Aorta (tissue), 5 donors: ENCODE measurements at places on chromosomes 12 and 14.

- DNase-seq: peak; percentile 80
Measured at GRCh38 chr12:51323966-51324895, at the start of gene BIN2. BIN2 (minus strand) TSS chr12:51324174; CDS start chr12:51324102, 72 bp downstream.

GRCh38 chr14:35402323-35403113 is 2.0 kb downstream of the NFKBIA start:
- peak; percentile 73 for DNase-seq

DNA sequence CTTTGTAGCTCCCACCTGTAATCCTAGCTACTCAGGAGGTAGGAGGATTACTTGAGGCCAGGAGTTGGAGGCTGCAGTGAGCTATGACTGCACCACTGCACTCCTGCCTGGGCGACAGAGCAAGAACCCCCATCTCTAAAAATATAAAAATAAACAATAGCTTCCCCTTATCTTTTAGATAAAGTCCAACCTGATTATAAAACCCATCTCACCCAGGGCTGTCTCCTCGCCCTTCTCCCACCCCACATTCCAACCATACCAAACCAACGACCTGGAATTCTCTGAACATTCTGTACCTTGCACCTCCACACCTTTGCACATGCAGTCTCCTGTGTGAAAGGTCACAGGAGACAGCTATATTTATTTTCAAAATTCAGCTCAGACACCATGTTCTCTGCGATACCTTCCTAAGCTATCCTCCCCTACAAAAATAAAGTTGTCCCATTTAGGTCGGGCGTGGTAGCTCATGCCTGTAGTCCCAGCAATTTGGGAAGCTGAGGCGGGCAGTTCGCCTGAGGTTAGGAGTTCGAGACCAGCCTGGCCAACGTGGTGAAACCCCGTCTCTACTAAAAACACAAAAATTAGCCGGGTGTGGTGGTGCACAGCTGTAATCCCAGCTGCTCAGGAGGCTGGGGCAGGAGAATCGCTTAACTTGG is 7.7 kb downstream of the SLC7A7 start:
- DNase-seq: no peak

- DNase-seq: no peak
Measured at GRCh38 chr12:72028966-72029365, 90.3 kb downstream of the TPH2 start.

GRCh38 chr12:19129122-19129485 is 429 bp upstream of the PLEKHA5 start:
- no peak for DNase-seq

DNA sequence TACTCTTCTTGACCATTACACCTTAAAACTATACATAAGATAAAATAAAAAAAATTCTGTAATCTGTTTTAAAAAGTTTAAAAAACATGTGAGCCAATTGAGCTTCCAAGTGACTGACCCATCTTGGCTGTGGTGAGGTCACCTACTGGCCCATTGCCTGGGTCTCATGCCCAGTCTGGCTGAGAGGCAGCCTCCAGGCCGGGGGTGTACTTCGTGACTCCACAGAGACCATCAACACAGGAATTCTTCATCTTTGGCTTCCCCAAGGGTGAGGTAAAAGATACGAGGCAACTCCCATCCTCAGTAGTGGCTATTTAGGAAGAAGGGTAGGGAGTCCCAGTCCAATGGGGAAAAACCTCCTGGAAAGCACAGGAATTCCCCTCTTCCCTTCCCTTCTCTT is 113.2 kb downstream of the APAF1 start:
- peak; percentile 90 for DNase-seq

DNA sequence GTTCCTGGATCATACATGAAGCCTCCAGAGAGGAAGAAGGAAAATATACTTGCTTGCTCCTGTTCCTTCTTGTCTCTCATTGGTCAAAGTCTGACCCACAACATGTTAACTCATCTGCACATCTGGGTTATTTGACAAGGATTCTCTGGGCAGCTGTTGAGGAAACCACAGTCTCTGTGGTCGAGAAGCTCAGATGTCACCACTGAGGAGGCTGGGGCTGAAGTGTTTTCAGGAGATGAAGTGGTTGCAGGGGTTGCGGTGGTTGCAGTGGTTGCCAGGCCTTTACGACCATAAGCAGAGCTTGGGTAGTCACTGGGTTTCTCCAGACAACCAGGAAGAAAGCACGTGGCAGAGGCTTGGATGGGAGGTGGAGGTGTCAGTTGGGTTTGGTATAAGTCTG is 265.0 kb upstream of the LRIG3 start:
- DNase-seq: no peak

DNA sequence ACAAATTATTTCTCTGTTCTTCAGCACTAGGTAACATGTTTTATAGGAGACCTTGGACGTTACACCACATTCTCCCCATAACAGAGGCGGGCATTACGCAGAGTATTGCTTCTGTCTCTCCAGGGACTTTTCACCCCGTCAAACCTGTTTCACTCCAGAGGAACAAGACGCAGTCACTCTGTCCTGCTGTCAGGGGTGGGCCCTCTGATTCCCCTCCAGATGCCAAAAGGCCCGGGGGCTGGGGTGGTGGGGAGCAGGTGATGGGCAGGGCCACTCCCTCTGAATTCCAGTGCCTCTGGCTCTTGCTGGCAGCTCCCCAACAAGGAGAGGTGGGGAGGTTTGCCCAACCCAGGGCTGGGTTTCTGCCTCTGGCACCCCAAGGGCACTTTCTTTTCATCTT is 71.9 kb downstream of the NTF3 start:
- DNase-seq: no peak

- DNase-seq: no peak
Measured at GRCh38 chr12:39763071-39763889, 143.7 kb upstream of the ABCD2 start.

- DNase-seq: no peak
Measured at GRCh38 chr12:110998165-110998564, 77.8 kb upstream of the MYL2 start.

DNA sequence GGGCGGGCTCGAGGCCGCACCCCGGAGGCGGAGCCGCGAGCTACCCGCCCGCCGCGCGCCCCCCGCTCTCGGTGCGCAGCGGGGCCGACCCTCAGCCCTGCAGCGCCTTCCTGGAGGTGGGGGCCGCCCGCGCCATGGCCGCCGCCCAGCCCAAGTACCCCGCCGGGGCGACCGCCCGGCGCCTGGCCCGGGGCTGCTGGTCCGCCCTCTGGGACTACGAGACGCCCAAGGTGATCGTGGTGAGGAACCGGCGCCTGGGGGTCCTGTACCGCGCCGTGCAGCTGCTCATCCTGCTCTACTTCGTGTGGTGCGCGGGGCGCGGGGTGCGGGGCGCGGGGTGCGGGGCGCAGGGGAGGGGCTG is at the start of gene P2RX2:
P2RX2 (plus strand) TSS at position 94 of the 361 bp plus-strand sequence; CDS start at position 135, 41 bp downstream.
- no peak for DNase-seq

GRCh38 chr12:109512608-109513007 is 35.2 kb downstream of the UBE3B start:
- no peak for DNase-seq

DNA sequence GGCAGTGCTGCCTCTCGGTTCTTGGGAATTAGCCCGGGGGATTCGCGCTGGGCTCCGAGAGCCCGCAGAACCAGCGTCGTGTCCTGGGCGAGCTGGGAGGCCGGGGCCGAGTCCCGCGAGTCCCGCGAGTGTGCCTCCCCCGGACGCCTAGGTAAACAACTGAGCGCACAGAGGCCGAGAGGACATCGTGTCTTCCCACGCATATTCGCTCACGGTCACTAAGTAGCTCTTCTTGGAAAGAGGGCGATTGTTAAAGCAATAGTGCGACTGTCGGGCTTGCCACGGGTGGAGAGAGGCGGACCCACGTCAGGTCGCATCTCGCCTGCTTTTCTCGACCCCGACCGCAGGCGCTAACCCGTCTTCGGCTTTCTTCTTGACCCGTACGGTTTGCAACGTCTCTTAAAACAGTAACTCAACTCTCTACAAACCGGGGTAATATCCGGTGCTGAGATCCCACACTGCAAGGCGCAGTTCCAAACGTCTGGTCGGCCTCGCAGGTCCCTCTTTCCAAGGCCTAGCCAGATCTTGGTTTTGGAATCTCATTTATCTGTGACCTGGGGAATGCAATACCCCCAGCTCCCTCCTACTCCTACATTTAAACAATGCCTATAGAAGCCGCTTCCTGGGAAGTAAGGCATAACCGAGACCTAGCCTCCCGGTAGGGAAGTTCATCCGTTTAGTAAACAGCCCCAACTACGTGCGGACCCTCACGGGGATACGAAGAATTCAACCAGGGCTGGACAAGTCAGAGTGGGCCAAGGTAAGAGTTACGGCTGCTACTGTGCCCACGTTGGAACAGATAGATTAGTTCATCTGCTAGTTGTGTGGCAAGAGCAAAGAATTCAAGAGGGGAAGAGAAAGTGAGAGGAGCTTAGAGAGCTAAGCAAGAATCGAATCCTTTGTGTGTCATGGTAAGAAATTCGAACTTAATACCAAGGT is 736 bp upstream of the PHLDA1 start:
- peak; percentile 88 for DNase-seq

- peak; percentile 69 for DNase-seq
Measured at GRCh38 chr14:101197595-101198397, 294.3 kb upstream of the RTL1 start.
